ENCODE measurements at places on chromosomes 16 and 17.

- no peak for DNase-seq
Observed at GRCh38 chr17:20012017-20012536, 2.9 kb downstream of the SPECC1 start.

GRCh38 chr16:11560701-11561453 is 25.8 kb downstream of the LITAF start:
- no peak for DNase-seq

- no peak for DNase-seq
Observed at GRCh38 chr17:57548421-57549410, 196.4 kb downstream of the CCDC182 start.

- no peak for DNase-seq
Observed at GRCh38 chr16:2223942-2224486, 623 bp downstream of the E4F1 start.

GRCh38 chr16:85767531-85767930 is 16.6 kb upstream of the C16orf74 start:
- no peak for DNase-seq

- no peak for DNase-seq
Observed at GRCh38 chr17:81341516-81342268, 46.6 kb upstream of the SLC38A10 start.

All from stimulated activated CD4-positive, alpha-beta T cell treated with anti-CD3 and anti-CD28 coated beads, Interleukin-2, amount 100 ng/mL, for 48 hours (primary cell).